ENCODE measurements at places on chromosomes 7 and 10.

DNA sequence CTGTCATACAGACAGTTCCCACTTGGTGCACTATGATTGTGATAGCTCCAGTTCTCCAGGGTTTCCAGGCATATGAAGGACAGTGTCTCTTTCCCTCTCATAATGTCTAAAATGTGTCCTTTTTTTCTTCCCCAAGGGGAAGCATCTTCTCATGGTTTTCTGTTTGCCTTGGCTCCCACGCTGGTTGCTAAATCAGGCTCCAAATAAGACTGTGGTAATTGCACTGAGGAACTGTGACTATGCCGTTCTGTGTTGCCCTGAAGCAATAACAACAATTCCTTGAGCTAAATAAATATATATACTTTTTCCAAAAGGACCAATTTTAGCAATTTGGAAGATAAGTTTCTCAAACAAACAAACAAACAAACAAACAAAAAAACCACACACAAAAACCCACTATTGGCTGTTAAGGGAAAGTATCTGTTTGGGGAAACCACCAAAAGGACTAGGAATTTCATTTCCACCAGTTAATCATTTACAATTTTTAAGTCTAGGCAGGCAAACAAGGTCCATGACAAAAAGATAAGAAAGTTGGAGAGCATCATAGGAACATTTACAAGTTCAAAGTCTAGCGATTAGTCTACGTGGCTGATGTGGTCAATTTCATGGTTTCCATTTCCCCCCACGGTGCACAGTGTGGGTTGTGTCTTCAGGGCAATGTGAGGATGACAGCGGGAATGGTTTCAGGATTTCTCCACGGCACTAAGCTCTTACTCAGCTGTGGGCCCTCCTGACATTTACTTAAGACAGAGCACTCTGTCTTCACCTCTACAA, 62.4 kb downstream of the THNSL1 start:
- DNase-seq: no peak

DNA sequence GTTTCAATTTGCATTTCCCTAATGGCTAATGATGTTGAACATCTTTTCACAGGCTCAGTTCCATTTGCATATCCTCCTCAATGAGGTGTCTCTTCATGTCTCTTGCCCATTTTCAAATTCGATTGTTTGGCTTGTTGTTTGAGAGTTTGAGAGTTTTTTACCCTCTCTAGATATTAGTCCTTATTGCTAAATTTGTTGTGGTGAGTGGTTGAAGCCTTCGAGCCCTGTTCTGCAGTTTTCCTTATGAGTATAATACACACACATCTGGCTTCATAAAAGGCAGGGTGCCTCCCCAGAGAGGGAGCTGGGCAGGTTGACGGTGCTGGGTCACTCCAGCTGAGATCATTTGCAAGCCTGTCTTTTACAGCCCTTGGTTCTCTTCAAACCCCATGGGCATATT, 65.1 kb downstream of the RGS10 start:
- no peak for DNase-seq

DNA sequence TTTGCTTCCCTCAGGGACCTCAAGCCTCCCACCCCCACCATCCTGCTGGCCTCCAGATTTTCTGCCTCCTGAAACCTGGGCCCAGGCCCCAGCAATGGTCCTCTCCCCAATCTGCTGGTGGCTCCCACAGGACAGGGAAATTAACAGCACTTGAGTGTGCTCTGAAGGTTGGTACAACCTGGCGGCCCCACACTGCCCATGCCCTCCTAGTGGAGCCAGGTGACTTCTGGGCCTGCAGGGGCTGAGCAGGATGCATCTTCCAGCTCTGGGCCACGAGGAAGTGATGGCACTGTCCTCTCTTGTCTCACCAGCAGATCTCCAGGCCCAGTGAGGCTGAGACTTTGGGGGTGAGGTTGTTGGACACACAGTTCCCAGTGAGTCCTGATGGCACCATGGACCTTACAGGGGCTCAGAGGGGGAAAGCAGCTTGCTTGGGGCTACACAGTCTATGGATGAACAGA, 3.6 kb upstream of the ZMIZ1 start:
- DNase-seq: no peak

- peak; percentile 65 for DNase-seq
Measured at GRCh38 chr10:102776779-102777456, 33.2 kb downstream of the WBP1L start.

GRCh38 chr7:20340839-20341238, 10.1 kb downstream of the ITGB8 start:
- no peak for DNase-seq

DNA sequence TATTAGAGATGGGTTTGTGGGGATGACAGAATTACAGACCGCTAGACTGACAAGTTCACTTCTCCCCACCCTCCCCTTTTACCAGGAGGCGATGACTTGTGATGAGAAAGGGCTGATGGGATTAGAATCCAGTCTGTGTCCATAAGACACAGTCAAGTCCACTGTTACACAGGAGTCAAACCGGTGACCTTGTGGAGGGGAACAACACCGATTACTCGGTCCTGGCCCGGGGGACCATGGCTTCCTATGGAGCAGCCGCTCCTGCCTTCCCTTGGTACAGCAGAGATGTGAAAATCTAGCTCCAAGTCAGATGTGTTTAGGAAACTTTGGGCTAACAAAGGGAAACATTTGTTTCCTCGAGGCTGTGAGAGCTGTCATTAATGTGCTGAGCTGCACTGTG, 105.5 kb downstream of the ACTR3B start:
- no peak for DNase-seq

GRCh38 chr10:88091490-88092061, 228.2 kb downstream of the PTEN start:
- no peak for DNase-seq

GRCh38 chr7:51620706-51621105, 304.1 kb upstream of the COBL start:
- DNase-seq: no peak

DNA sequence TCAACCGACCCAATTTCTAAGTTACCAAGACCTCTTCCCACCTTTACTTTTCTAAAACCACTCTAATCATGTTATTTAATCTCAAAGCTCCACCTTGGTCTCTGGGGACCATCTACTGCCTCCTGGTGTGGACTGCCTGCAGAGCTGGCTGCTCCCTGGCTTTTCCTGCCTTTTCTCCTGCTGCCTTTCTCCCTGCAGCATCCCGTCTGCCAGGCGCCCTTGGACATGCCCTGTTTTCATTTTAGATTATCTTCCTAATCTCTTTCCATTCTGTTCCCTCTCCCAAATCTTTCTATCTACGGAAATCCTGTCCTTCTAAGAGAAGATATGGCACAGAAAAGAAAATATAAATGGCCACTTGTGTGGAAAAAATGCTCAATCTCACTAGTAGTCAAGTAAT, 23.1 kb downstream of the TCAF1 start:
- no peak for DNase-seq

GRCh38 chr10:60896033-60896432, 48.0 kb downstream of the RHOBTB1 start:
- DNase-seq: no peak

GRCh38 chr7:6256677-6257535, 15.5 kb downstream of the CYTH3 start:
- no peak for DNase-seq

GRCh38 chr10:80647173-80647833, 109.6 kb downstream of the SH2D4B start:
- DNase-seq: no peak

- no peak for DNase-seq
Measured at GRCh38 chr7:209906-210305, 17.5 kb downstream of the FAM20C start.

- no peak for DNase-seq
Measured at GRCh38 chr10:22740180-22740579, 25.8 kb upstream of the PIP4K2A start.

DNA sequence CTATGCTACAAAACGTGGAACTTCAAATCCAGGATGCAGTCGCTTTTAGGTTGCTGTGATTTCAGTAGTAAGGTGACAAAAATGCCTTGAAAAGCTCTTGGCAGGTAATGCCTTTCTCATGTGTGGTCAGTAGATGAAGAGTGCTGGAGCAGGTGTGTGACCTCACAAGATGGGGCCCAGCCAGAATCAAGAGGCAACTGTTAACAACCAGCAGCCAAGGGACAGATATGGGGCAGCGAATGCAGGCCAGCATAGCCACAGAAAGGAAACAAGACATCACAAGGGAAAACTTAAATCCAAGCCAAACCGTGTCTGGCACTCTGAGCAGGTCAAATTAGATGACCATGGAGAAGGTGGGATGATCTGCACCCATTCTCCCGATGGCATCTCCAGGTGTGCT, 12.3 kb downstream of the HUS1 start:
- no peak for DNase-seq

DNA sequence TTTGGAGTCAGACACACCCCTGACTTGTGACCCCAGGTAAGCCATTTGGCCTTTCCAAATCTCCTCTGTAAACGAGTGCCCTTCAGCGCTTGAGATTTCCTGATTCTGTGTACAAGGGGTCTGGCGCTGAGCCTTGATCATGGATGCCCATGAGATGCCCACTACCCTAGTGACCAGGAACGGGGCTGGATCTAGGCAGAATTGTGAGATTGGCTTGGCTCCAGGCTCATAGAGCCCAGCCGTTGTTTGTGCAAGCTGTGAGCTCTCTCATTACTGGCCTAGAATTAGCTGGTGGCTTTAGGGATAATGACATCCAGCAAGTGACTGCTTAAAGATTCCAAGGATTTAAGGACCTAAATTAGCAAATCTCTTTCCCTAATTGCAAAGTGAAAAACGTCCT, 84.9 kb downstream of the CAMK1D start:
- no peak for DNase-seq

DNA sequence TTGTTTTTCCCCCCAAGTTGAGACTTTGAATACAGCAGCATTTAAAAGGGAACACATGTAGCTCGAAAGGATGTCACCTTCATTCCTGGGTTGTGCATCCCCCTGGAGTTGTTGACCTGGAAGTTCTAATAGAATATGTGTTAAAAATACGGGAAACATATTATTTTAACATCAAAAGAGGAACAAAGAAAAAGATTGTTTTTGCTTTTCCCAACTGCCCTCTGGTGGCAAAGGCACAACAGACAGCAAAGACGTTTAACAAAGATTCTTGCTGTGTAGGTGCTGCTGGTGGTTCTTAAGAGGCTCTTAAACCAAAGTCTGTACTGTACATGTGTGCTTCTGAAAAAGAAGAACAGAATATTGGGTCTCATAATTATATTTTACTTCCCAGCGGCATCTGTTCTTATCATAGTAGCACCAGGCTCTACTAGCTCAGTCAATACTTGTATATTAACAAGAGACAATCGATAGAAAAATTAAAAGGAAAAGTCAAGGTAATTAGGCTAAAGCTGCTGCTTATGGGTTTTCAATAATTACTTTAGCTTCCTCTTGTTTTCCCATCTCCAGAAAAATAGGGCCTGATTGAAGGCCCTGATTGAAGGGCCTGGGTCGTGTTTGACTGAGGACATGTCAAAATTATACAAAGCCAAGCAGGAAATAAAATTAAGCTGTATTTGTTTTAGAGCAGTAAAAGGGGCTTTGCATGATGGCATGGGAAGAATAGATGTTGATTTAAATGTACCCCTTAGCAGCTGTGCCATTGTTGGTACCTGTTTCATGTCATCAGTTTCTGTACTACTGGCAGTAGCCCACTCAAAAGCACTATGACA, 384.2 kb upstream of the LRGUK start:
- DNase-seq: no peak

- DNase-seq: no peak
Measured at GRCh38 chr7:8109196-8110022, 140.8 kb downstream of the GLCCI1 start.

DNA sequence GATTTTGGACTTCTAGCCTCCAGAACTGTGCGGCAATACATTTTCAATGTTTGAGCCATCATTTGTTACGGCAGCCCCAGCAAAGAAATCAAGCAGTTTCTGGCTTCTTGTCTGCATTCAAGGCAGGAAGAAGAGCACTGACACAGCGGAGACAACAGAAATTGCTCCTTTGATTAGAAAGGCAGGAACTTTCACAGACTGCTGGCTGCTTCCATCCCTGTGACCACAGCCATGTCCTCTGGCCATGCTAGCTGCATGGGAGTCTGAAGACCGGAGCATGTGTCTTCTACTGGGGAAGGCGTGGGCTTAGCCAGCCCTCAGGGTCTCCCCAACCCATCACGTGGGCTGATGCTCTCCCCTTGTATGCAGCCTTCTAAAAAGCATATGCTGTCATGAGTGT, 19.1 kb downstream of the C10orf71 start:
- no peak for DNase-seq

DNA sequence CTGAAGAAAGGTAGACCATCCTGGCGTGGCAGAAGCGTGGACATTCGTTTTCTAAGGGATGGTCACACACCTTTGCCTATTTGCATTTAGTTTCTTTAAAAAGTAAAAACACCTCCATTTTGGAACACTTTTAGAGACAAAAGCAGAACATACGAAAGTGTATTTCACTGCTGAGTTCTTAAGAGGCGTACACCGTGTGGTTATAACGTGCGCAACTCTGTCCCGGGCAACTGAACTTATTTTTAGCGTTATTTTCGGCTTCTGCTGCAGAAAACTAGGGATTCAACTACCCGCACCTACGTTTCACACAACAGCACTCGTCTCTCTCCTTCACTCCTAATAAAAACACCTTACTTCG, 557 bp upstream of the LSM8 start:
- no peak for DNase-seq

DNA sequence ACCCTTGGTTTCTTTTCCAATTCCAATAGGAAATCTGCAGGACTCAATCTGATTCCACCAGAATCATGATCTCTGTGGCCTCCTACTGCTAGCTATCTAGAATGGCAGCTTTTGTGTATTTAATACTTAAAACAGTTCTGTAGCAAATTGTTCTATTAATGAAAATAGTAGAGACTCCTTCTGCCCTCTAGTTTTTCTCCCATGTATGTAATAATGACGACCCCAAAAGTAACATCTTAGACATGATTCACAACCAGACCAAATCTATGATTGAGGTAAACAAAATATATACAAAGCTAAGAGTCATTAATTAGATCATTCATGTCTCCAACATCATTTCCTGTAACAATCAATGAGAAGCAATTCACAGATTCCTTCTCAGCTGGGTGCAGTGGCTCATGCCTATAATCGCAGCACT, 259.1 kb upstream of the MKLN1 start:
- DNase-seq: no peak

GRCh38 chr7:18212308-18212707, 184.7 kb upstream of the PRPS1L1 start:
- no peak for DNase-seq

DNA sequence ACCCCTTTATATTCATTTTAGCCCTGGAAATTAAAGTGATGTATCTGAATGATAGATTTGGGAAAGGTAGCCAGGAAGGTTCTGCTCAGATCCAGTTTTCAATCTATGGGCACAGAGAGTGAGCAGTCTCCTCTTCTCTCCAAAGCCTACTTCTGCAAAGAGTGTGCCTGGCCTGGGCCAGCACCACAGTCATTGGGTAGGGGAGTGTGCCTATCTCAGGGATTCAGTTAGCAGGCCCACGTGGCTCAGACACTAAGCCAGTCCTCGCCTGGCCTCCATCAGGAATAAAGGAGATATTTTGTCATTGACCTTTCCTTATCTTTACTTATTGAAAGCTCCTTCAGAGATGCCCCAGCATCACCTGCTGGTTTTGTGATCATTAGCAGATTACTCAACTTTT, 215.8 kb upstream of the CCDC6 start:
- no peak for DNase-seq
